ENCODE measurements at places on chromosomes 3 and 15.

DNA sequence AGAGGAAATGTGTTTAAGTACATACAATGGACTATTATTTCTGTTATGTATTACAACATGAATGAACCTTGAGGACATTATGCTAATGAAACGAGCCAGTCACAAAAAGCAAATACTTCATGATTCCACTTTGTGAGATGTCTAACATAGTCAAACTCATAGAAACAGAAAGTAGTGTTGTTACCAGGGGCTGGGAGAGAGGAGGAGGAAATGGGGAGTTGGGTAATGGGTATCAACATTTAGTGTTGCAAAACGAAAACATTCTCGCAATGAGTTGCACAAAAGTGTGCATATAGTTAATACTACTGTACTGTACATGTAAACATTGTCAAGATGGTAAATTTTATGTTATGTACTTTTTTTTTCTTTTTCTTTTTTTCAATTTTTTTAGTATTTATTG lies 194.3 kb downstream of the IL5RA start:
- DNase-seq = no peak

DNA sequence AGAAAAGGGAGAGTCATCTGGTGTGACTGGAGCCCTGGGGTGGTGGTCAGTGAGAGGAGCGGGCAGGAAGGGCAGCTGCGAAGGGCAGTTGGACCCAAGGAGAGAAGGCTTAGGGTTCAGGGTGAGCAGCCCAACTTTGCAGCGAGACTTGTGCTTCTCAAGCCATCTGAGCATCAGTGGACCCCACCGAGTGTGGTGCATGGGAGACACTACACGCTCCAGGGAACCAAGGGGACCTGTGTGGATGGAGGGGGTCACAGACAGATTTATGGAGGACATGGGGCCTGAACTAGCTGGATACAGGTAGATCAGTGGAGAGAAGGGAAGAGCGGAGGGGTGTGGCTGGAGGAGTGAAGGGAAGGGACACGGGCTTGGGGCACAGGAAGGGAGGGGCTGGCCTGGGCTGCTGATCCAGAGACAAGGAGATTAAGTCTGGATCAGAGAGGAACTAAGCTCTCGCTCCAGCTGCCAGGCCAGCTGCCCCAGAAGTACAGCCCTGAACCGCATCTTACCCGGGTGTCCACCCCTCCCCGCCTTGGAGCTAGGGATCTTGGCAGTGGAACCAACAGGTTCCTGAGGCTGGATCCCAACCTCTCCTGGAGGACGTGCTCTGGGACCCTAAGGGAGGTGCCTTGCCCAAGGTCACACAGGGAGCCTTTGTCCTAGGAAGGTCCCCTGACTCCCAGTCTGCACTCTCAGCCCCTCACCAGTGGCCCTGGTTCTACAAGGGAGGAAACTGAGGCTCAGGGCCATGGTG lies 120.5 kb downstream of the CORO2B start:
- no peak for DNase-seq

DNA sequence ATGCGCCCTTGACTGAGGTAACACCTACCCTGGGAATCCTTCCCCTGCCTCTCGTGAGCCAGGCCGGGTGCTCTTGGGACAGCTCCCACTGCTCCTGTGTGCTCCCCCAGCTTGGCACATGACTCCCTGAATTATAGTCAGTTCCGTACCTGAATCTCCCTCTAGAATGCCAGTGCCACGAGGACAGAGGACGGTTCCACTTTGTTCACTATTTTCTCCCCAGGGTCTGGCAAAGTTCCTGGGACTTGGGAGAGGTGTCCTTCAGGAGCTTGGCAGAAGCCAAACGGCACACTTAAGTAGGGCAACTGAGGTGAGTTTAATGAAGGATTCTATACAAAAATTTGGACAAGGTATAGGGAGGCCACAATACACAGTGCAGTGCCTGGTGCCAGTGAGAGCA lies 9.8 kb downstream of the CCR5AS start:
- no peak for DNase-seq

GRCh38 chr3:46024131-46024530 lies 3.2 kb downstream of the XCR1 start:
- no peak for DNase-seq

GRCh38 chr15:26242565-26243071 lies 379.5 kb upstream of the ATP10A start:
- no peak for DNase-seq

- DNase-seq = no peak
Measured at GRCh38 chr15:67564021-67564967, 21.8 kb downstream of the MAP2K5 start.
